ENCODE measurements at places on chromosomes 6 and 20.

DNA sequence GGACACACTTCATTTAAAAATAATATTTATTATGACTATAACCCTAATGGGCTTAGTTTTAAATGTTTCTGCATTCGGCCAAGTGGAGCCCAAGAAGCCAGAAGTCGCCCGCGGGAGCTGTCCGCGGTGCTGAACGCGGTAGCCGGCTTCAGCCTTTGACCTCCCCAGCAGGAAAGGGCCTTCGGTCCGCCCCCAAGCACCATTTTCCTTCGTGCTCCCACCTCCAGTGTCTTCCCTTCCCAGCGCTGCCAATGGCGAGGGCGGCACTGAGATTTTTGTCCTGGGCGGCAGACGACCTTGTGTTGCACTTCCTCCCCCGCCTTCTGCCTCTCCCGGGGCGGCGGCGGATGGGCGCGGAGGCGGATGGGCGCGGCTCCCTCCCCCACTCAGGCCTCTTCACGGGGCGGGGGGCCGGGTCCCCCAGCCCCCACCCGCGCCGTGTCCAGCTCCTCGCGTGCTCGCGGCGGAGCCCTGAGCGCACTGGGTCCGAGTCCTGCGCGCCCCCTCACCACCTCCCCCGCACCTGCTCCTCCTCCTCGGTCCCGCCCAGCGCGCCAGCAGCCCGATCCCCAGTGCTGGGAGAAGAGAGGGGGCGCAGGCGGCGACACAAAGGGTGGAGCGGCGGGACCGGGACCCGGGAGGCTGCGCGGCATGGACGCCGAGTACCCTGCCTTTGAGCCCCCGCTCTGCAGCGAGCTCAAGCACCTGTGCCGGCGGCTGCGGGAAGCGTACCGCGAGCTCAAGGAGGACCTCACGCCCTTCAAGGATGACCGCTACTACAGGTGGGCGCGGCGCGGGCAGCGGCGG lies 23.6 kb upstream of the TMEM181 start:
- DNase-seq: peak; percentile 56

DNA sequence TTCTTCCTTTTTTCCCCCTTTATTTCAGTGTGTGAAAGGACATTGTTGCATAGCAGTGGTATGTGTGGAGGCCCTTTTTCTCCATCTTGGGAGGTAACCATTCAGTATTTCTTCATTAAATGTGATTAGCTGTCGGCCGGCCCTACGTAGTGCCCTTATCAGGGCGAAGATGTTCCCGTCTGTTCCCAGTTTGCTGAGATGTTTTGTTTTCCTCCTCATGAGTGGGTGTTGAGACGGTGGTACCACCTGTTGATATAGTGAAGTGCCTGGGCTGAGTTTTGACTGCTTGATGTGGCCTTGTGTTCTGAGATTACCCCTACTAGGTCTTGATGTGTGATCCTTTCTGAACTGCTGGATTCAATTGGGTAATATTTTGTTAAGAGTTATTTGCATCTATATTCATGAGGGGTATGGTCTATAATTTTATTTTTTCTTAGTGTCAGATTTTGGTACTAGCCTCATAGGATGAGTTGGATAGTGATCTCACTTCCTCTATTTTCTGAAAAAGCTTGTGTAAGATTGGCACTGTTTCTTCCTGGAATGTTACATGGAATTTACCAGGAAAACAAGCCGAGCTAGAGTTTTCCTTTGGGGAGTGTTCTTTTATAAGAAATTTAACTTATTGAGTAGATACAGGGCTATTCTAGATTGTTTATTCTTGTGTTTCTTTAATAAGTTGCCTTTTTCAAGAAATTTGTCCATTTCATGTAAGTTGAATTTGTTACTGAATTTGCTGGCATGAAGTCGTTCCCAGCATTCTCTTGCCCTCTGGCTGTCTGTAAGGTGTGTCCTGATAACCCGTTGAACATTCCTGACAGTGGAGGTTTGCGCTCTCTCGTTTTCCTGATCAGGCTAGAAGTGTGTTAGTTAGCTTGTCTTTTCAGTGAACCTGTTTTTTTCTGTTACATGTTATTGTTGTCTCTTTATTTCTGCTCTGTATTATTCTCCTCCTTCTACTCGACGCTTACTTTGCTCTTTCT lies 4.3 kb downstream of the MTG2 start:
- no peak for DNase-seq

DNA sequence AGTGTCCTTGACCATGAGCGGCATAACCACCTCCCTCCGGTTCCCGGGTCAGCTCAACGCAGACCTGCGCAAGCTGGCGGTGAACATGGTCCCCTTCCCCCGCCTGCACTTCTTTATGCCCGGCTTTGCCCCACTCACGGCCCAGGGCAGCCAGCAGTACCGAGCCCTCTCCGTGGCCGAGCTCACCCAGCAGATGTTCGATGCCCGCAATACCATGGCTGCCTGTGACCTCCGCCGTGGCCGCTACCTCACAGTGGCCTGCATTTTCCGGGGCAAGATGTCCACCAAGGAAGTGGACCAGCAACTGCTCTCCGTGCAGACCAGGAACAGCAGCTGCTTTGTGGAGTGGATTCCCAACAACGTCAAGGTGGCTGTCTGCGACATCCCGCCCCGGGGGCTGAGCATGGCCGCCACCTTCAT lies 4.9 kb downstream of the TUBB1 start:
- DNase-seq: no peak

DNA sequence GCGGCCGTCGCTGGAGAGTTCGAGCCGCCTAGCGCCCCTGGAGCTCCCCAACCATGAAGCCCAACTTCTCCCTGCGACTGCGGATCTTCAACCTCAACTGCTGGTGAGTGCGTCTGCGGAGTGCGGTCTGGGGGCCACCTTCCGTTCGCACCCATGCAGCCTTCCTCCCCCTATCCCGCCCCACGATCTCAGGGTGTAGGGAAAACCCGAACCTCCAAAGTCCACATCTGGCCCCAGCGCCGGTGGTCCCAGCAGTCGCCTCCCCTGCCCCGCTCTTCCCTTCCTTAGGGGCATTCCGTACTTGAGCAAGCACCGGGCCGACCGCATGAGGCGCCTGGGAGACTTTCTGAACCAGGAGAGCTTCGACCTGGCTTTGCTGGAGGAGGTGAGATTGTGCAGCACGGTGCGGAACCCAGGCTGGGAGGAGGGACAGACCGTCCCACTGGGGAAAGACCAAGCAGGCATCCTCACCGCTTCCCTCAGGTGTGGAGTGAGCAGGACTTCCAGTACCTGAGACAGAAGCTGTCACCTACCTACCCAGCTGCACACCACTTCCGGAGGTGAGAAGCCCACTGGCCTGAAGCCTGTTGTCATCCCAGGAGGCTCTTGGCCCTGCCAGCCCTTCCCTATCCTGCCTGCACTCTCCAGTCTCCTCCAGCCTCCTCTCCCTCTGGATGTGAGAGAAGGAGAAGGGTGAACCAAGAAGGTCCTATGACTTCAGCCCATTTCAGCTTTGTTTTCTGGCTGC lies 719 bp downstream of the SMPD2 start:
- peak; percentile 59 for DNase-seq

DNA sequence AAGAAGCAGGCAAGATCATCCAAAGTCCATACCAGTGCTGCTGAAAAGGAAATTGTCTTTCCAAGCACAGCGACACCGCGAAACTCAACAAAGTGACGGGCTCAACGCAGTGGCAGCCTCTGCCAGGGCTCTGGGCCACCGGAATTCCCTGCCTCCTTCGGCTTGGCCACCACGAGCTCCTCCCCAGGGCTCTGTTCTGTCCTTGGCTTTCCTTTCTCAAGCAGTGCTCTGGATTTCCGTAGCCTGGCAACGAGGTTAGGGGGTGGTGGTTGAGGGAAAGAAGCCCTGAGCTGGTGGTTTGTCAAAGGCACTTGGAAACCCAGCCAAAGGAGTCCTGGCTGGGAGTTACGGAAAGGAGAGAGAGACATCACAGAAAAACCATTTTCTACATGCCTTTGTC lies 31.2 kb downstream of the PRR18 start:
- no peak for DNase-seq

GRCh38 chr6:43221046-43221972 lies 8.0 kb downstream of the DNPH1 start:
- DNase-seq: peak; percentile 25

GRCh38 chr6:116465246-116465645 lies 4.1 kb downstream of the CALHM6 start:
- DNase-seq: no peak

GRCh38 chr20:37392441-37393195 lies 46.7 kb downstream of the SRC start:
- peak; percentile 21 for DNase-seq

All from NCI-H524 (cell line).